ENCODE measurements at places on chromosomes 11 and 22. TPM values are rescaled to one million over a fixed set of nuclear protein-coding genes. Genes with fewer than 3 reads are reported as not detected.

GRCh38 chr22:42707496-42707895 lies 13.2 kb downstream of the A4GALT start:
- no peak for DNase-seq

DNA sequence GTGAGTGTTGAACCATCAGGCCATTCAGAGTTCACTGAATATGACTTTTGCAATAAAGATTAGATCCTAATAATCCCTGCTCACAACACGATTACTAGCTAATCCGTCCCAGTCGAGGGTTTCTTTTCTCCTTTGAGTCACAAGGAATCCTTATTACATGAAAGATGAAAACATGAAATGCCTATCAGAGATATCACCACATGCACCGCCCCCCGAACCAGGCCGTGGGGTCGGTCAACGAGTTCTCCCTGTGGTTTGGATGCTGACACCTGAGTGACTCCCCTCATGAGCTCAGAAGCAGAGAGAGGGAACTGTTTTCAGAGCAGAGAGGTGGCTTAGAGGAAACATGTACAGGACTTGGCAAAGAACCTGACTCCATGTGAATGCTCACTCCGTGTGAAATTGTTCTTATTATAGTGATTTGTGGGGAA lies 263.3 kb downstream of the ETS1 start:
- DNase-seq = no peak

- DNase-seq = no peak
Measured at GRCh38 chr11:114215428-114215827, 80.8 kb upstream of the NNMT start.

GRCh38 chr22:46376908-46377524 lies 41.5 kb downstream of the TRMU start:
- no peak for DNase-seq

- DNase-seq = no peak
Measured at GRCh38 chr11:76035020-76035419, 171.3 kb downstream of the WNT11 start.

DNA sequence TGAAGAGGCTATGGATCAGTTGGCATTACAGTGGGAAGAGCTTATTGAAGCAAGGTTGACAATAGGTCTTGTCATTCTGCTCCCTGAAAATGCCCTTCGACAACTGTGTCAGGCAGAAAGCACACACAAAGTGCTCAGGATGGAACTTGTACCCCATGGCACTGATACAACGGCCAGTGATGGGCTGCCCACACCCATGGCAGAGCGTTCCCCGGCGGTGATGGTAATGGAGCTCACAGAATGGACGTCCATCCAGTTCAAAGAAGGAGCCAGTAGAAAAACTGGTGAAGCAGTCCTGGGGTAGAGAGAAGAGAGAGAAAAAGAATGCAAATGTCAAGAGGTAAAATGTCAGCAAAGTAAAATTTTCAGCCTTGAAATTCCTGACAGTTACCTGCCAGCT lies 19.5 kb upstream of the OR5B21 start:
- DNase-seq = no peak

DNA sequence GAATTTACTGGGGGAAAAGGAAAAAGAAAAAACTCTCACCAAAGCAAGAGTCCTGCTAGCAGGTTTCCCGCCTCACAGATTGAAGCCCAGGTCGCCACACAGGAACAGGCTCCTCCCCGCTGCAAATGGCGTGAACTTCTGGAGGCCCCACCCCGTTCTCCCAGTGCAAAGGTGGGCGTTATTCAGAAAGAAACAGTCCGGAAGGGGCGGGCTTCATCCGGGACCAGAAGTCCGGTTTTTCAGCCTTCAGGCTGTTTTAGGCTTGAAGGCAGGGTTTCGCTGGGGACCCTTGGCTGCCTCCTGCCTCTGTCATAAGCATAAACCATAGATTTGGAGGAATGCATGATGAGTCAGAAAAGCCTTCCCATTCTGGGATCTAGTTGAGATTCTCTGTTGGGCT lies 148.3 kb upstream of the POU2AF2 start:
- no peak for DNase-seq

DNA sequence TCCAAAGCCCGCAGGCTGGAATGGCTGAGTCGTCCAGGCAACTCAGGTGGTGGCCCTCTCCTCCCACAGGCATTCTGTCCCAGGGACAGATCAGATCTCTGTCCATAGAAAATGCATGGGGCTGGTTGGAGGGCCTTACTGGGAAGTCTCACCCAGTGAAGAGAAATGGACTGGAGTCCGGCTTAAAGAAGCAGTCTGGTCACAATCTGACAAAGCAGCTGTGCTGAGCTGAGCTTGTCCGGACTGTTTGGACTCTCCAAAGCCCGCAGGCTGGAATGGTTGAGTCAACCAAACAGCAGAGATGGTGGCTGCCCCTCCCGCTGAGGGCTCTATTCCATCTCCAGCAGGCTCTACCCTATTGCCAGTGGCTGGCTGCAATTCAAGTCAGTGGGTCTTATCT lies 14.4 kb upstream of the DEPDC7 start:
- DNase-seq = no peak

- DNase-seq = no peak
Measured at GRCh38 chr11:44305470-44306051, 4.4 kb downstream of the ALX4 start.

DNA sequence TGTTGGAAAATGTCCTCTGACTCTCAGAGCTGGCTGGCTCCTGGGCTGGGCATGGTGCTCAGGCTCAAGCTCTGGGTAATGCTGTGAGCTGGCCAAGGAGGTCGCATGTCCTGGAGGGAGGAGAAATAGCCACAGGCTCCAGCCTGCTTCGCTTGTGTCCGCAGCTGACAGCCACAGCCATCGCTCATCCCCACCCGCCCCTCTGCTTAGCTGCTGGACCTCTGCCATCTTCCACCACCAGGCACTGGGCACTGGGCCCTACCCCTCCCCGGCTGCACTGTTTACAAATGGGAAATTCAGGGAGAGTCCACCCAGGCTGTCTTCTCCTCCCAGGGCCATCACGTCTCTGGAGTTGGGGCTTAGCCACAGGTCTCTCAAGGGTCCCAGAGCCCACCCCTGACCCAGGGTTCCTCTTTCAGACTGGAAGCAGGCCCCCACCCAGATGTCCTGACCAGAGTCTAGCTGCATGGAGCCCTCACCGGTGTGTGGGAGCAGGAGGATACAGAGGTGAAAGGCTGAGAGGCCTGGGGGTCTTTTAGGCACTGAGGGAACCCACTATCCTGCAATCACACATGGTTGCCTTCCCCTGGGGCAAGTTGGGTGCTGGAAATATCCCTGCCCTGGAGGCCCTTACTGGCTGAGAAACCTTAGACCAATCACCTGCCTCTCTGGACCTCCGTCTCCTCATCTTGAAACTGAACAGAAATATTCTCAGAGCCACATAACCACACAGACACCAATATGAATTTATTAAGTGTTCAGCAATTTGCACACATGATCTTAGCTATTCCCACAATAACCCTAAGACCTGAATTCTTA lies 62.7 kb downstream of the CD82 start:
- peak; percentile 70 for DNase-seq

GRCh38 chr11:818396-819128 lies at the start of gene PNPLA2:
TSS of gene PNPLA2 (plus strand) at chr11:818914. CDS start at chr11:819719, 805 bp downstream.
- no peak for DNase-seq

Gene NPAS4
- not detected for total RNA-seq

Gene CCDC89
- total RNA-seq = 0.29 TPM

Gene SPDYC
- not detected for total RNA-seq

Gene MPEG1
- total RNA-seq = 1.9 TPM
